Daoy (cell line): ENCODE measurements at places on chromosomes 3 and 15. TPM values are rescaled to one million over a fixed set of nuclear protein-coding genes. Genes with fewer than 3 reads are reported as not detected.

The CPNE9 gene
- total RNA-seq = not detected in 2 replicates

The RARB gene
- total RNA-seq = 4.7 and 7.1 TPM in 2 replicates

The SLC28A2 gene
- total RNA-seq = not detected in 2 replicates

The PRICKLE2 gene
- total RNA-seq = 7.9 and 13.0 TPM in 2 replicates

The IGSF10 gene
- not detected in 2 replicates for total RNA-seq

The BFSP2 gene
- total RNA-seq = not detected in 2 replicates

The FEZF2 gene
- total RNA-seq = not detected in 2 replicates

The ULK4 gene
- total RNA-seq = 8.2 and 13.5 TPM in 2 replicates

The ST8SIA2 gene
- total RNA-seq = 2.9 and 6.4 TPM in 2 replicates

The FETUB gene
- total RNA-seq = not detected in 2 replicates

- peak; percentile 92 for DNase-seq
These were observed 126.7 kb downstream of the MYLK start for GRCh38 chr3:123757281-123757940.

- no peak for DNase-seq
These were observed 120.0 kb upstream of the ST8SIA2 start for GRCh38 chr15:92273723-92274122.

GRCh38 chr15:58889363-58889762 lies 44.1 kb downstream of the SLTM start:
- DNase-seq = no peak

- DNase-seq = peak; percentile 19
These were observed 9.7 kb downstream of the COL8A1 start for GRCh38 chr3:99648101-99648500.

- no peak for DNase-seq
These were observed 156.1 kb downstream of the TBL1XR1 start for GRCh38 chr3:177041021-177041729.

GRCh38 chr3:69871868-69872267 lies 127.7 kb upstream of the SAMMSON start:
- no peak for DNase-seq

- DNase-seq = no peak
These were observed 8.4 kb upstream of the CDC25A start for GRCh38 chr3:48196611-48197010.

- DNase-seq = no peak
These were observed 5.9 kb upstream of the NGRN start for GRCh38 chr15:90259524-90259923.

DNA sequence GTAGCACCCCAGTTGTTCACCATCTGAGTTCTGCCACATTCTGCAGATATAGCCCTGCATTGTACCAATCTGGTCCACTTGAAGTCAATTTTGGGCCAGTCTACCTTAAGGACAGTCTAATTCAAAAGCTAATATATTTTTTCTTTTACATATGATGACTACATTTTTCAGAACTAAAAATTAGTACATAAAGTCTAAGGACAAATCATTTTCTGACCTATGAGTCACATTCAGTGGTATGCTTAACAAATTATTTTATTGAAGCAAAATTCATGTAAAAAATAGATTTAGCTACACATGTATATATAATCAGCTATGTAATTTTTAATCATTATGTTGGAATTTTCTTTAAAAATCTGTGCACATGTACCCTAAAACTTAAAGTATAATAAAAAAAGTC lies 52.1 kb upstream of the IL12A start:
- no peak for DNase-seq

DNA sequence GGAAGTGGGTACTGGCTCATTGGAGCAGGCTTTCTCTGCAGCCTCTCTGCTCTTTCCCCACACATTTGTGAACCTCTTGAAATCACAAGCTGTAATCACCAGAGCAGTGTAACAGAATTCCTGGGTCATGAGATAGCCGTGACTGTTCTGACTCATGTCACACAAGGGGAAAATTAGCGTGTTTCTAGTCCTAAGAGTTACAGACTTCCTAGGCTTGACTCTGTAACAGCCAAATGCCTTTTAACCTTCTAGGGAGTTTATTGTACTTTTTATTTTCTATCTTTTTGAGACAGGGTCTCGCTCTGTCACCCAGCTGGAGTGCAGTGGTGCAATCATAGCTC lies 54.7 kb upstream of the TRAK1 start:
- DNase-seq = peak; percentile 84

- DNase-seq = peak; percentile 76
These were observed at the start of gene ACTC1 for GRCh38 chr15:34795267-34796081. ACTC1 (minus strand) TSS chr15:34795549; CDS start chr15:34794808, 741 bp downstream.

- peak; percentile 50 for DNase-seq
These were observed 5.5 kb upstream of the GP5 start for GRCh38 chr3:194404365-194405140.

GRCh38 chr15:69675731-69676130 lies 223.1 kb downstream of the RPLP1 start:
- no peak for DNase-seq

- peak; percentile 55 for DNase-seq
These were observed 1.1 kb downstream of the FBN1 start for GRCh38 chr15:48644467-48644826.

GRCh38 chr3:151156618-151157216 lies 46.3 kb downstream of the GPR171 start:
- peak; percentile 63 for DNase-seq

GRCh38 chr3:133874761-133875438 lies 20.8 kb downstream of the RAB6B start:
- peak; percentile 30 for DNase-seq

- DNase-seq = no peak
These were observed 24.1 kb downstream of the SLC28A1 start for GRCh38 chr15:84908564-84908963.

DNA sequence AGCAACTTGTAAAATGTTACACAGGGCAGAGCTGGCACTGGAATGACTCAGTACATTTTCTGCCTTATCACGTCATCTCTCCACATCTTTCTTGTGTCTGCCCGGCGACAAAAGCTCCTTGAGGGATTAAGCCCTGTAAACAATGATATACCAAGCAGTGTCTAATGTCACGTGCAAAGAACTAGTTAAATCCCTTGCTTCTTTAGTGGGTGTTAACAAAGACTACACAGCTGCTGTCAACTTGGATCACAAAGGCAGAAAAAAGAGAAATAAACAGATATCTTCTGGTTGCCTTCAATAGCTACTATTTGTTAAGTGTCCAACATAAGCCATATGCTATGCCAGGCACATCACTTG lies 48.1 kb upstream of the FRMD4B start:
- DNase-seq = peak; percentile 49

DNA sequence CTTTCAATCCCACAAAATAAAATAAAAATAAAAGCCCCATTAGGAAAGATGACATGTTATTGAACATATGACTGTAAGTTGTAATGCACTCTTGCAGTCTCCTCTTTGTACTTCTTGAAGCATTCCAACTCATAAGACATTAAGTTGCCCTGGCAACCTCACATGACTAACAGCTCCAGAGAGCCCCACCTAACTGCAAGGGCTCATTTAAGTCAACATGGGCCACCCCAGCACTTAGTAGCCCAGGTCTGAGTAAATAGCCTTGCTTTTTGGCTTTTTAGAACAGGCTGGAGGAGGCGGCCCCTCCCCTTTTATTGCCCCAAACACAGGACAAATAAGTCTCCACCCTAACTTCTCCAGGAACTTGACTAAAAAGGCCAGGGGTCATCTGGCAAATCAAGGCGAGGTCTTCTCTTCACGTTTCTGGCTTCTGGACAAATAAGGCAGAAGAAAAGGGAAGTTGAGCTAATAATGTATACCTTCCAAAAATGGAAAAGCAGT lies 135.1 kb downstream of the TMCO5A start:
- DNase-seq = peak; percentile 75

- DNase-seq = peak; percentile 93
These were observed 2.4 kb downstream of the CSRNP1 start for GRCh38 chr3:39150803-39151631.

DNA sequence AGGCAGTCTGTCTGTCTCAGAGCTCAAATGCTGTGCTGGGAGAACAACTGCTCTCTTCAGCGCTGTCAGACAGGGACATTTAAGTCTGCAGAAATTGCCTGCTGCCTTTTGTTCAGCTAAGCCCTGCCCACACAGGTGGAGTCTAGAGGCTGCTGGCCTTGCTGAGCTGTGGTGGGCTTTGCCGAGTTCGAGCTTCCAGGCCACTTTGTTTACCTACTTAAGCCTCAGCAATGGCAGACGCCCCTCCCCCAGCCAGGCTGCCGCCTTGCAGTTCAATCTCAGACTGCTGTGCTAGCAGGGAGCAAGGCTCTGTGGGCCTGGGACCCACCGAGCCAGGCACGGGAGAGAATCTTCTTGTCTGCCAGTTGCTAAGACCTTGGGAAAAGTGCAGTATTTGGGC lies 25.0 kb upstream of the RPP14 start:
- DNase-seq = no peak

GRCh38 chr15:98872774-98873173 lies 134.8 kb downstream of the PGPEP1L start:
- DNase-seq = no peak

DNA sequence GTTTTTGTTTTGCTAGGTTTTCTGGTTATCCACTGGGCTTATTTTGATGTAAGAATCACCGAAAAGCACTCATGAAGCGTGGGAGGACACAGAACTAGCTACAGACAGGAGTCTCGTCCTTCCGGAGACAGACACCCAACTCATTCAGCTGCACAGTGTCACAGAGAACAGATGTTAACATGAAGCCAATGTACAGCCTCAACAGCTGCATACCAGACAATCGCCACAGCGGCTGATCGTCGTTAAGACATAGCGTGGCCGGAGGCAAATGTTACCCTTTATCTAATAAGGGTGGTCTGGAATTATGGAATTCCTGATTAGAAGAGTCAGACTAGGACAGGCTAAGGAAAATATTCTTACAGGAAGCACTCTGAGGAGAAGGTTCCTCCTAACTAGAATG lies 1.1 kb upstream of the PYGO1 start:
- peak; percentile 2 for DNase-seq

- DNase-seq = no peak
These were observed 82.2 kb downstream of the RBMS3 start for GRCh38 chr3:29363110-29363509.

DNA sequence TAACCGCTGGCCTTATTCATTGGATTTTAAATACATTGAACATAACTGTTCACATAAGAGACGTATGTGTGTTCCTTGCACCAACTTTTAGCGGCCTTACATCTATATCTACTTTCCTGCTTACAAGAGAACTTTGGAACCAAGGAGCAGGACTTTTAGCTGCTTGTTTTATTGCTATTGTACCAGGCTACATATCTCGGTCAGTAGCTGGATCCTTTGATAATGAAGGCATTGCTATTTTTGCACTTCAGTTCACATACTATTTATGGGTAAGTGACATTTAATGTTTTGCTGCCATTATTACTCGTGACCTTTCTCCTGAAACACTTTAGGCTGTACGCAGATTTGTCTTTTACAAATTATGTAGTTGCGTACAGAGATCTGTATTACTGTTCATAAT lies 47.1 kb downstream of the STT3B start:
- no peak for DNase-seq

- no peak for DNase-seq
These were observed 38.0 kb downstream of the CBLB start for GRCh38 chr3:105830836-105831235.

DNA sequence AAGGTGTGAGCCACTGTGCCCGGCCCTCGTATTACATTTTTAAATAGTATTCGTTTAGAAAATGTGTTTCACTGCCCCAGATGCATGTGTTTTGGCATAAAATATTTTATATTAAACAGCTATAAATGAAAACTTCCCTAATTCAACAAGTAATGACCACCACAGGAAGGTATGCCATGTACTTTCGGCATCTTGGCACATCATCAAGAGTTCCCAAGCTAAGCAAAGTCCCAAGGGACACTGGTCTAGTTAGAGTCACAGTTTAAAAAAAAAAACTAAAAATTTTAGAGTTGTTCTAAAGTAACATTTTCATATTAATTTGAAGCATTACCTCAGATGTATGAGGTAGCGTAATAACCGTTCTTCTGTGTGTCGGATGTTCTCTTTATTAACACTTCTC lies 15.6 kb upstream of the ARPP19 start:
- DNase-seq = no peak

DNA sequence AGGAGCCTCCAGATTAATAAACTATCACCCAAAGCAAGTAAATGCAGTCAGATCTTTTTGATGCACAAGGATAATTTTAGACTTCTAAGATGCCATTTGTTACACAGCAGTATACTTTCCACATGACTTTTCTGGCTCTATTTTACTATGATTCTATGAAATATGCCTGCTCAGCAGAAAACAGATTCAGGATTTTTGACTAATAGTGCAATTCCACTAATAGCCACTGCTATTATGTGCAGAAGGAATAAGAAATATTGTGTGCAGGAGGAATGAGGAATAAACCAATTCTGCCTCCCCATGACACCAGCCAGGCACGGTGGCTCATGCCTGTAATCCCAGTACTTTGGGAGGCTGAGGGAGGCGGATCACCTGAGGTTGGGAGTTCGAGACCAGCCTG lies 11.5 kb upstream of the SPPL2A start:
- no peak for DNase-seq

GRCh38 chr3:194987571-194988494 lies 283.1 kb downstream of the XXYLT1 start:
- DNase-seq = peak; percentile 50

GRCh38 chr3:155106119-155106518 lies 26.0 kb downstream of the MME start:
- no peak for DNase-seq

DNA sequence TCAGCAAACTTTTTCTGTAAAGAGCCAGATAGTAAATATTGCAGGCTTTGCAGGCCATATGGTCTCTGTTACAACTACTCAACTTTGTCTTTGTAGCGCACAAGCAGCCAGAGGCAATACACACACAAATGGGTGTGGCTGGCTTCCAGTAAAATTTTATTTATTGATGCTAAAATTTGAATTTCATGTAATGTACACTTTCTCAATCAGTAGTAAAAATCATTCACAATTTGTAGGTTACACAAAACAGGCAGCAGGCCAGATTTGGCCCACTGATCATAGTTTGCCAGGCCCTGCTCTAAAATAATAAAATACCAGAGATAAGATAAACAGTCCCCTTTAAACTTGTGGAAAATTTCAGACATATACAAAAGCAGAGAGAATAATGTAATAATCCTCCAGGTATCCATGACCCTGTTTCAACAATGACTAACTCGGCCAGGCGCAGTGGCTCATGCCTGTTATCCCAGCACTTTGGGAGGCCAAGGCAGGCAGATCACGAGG lies 330.3 kb downstream of the SHQ1 start:
- no peak for DNase-seq

- no peak for DNase-seq
These were observed 676.0 kb downstream of the EPHA3 start for GRCh38 chr3:89783341-89783927.
